Bronchial epithelial cell (primary cell): ENCODE measurements at places on chromosomes 12 and 14. TPM values are rescaled to one million over a fixed set of nuclear protein-coding genes. Genes with fewer than 3 reads are reported as not detected.

RASAL1 gene
- 0.26 and 2.3 TPM in 2 replicates for total RNA-seq

CPSF2 gene
- total RNA-seq, result 33.4 and 35.3 TPM in 2 replicates

SMCO3 gene
- total RNA-seq, result not detected in 2 replicates

METTL3 gene
- 34.3 and 53.2 TPM in 2 replicates for total RNA-seq

WDR89 gene
- total RNA-seq, result 15.1 and 20.0 TPM in 2 replicates
